HS-27A (cell line): ENCODE measurements at places on chromosomes 13 and 19.
A peak's percentile ranks its signal among the peaks of the same experiment; 100 is the strongest.

- DNase-seq = no peak
Measured at GRCh38 chr19:41999071-41999877, 5.2 kb upstream of the ATP1A3 start.

DNA sequence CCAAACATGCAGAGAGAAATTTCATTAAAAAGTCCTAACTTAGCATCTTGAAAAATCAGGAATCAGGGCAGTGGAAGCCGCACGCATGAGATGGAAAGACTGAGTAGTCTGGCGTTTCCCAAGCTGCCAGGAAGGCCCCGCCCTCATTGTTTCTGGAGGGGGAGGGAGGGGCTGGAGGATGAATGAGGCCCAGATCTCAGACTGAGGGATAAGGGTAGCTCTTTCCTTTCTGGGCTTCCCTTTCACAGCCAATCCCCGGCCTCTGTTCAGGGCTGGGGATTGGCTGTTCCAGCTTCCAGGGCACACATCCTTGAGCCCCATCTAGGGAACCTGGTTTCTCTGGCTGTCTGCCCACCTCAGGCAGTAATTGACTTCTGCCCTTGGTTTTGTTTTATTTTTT is 7.3 kb downstream of the C19orf53 start:
- no peak for DNase-seq

- DNase-seq = no peak
Measured at GRCh38 chr19:2289714-2290435, 7.9 kb upstream of the PEAK3 start.

DNA sequence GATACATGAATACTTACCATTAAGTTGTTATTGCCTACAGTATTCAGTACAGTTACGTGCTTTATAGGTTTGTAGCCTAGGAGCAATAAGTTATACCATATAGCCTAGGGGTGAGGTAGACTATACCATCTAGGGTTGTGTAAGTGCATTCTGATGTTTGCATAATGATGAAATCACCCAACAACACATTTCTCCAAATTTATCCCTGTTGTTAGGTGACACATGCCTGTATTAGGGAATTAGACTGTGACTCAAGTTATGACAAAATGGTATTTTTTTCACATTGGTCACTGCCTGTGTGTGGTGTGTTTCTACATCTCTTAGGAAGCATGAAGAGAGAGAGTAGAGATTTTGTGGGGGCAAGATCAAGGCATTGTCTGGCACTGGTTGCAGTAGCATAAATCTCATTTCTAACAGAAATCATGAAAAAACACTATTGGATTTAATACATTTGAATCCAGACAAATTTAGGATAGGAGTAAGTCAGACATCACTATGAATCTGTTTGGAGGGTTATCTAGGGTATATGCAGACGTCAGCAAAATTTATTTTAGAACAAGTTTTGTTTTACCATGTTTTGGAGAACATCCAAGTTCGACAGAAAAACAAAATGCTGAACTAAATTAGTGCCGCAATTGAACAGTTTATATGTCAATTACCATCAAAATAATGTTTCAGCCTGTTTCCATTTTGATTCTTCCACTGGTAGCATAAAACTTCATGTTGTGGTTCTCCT is 332.1 kb downstream of the LMO7 start:
- DNase-seq = no peak

DNA sequence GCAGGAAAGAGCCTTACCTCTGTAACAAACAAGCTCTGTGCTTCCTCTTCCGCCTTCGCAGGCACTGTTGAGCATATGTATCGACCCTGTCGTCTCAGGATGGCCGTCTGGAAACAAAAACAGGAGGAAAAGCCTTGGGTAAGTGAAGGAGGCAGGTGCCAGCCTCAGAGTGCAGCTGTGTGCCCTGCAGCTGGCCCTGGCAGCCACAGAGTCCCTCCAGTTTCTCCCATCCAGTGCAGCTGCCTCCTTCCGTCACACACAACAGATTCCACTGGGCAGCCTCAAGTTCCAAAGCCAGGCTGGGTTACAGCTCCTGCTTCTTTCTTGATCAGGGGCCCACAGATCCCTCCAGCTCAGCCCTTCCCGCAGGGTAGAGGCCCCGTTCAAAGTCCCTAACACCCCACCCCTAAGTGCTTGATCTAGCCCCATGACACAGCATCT is 47.7 kb downstream of the DOCK9 start:
- no peak for DNase-seq

DNA sequence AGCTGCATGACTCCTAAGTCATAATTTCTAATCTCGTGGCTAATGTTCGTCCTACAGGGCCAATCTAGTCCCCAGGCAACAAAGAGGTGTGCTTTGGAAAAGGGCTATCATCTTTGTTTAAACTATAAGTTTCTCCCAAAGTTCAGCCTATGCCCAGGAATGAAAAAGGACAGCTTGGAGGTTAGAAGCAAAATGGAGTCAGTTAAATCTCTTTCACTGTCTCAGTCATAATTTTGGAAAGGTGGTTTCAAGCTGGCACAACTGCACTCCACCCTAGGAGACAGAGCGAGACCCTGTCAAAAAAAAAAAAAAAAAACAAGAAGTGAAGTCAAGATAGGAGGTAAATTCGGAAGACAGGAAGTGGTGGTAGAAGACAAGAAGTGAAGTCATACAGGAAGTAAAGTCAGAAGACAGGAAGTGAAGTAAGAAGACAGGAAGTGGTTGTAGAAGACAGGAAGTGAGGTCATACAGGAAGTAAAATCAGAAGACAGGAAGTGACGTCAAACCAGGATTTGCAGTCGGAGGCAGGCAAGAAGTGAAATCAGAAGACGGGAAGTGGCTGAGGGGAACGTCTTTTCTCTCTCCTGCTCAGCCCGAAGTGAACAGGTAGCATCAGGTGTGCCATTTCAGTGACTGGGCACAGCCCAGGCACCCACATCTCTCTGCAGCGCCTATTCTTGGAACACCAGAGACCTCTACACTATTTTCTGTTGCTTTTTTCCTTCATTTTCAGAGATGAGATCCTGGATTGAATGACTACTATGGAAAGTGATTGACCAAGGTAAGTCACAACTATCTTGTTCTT is 32.2 kb downstream of the GP6 start:
- no peak for DNase-seq

- DNase-seq = no peak
Measured at GRCh38 chr19:11331502-11331901, 8.0 kb downstream of the RAB3D start.

DNA sequence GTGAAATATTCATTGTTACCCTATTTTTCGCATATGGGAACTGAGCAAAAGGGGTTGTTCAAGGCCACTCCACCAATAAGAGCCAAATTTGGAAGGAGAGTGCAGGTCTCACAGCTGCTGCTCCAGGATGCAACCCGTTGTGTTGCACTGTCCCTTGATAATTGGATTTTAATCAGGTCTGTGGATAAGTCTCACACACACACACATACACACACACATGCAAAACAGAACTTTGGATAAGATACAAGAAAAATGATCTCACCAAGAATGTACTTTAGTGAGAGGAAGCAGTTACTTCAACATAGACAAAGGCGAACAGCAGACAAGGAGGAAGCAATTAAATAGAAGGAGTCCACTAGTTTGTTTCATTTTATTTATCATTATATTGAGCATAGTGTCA is 127.3 kb upstream of the EDNRB start:
- no peak for DNase-seq

DNA sequence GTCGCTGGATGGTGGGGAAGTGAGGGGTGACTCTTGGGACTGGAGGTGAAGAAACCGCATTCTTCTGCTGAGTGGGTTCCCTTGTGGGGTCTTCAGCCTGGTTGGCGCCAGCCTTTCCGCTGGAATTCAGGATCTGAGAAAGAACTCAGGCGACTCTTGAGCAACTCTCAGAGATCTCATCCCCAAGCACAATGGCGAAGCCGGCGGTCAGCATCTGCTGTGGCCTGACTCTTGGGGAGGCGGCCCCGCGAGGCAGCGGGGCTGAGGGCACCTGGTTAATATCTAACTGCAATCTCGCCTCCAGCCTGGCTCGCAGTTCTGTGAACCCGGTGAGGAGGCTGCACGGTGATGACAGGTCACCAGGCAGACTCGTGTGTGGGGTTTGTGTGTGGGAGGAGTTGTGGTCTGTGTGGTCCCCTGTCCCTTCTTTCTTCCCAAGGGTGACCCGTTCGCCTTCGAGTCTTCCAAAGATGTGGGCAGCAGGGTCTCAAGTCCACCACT is 883 bp downstream of the ZNF441 start:
- no peak for DNase-seq

- no peak for DNase-seq
Measured at GRCh38 chr13:30720172-30720869, 15.0 kb upstream of the ALOX5AP start.

DNA sequence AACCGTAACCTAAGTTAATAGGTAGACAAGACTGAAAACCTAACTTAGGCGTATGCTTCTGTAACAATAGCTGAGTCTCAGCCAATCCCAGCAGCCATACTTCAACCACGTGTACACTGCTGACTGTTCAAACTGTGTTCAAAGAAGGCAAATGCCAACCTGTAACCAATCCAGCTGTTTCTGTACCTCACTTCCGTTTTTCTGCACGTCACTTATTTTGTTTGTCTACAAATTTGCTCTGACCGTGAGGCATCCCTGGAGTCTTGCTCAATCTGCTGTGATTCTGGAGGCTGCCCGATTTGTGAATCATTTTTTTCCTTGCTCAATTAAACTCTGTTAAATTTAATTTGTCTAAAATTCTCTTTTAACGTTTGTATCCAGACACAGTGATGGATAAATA is 59.2 kb downstream of the EDNRB start:
- no peak for DNase-seq

DNA sequence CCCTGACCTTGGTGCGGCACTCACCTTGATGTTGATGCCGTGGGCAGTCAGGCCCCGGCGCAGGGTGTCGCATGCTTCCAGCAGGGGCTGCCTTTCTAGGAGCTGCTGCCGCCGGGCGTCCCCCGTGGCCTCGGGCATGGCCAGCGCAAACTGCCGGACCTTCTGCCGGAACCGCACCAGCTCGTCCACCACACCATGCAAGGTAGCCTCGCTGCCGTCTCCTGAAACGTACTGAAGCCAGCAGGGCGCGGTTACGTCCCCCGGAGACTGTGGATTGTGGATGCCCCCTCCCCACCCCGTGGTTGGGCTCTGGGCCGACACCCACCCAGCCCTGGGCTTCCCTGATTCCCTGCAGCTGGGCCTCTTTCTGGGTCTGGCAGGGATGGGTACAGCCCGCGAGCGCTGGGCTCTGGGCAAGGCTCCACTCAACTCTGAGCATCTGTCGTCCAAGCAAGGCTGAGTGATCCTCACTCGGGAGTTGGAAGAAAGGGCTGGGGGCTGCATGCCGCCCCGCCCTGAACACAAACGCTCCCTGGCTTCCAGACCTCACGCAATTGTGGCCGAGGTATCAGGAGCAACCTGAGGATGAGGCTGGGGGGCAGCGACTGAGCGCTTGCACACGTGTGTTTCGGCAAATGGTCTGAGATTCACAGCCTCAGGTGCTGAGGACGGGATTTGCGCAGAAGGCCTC is 27.1 kb downstream of the NAXD start:
- no peak for DNase-seq

DNA sequence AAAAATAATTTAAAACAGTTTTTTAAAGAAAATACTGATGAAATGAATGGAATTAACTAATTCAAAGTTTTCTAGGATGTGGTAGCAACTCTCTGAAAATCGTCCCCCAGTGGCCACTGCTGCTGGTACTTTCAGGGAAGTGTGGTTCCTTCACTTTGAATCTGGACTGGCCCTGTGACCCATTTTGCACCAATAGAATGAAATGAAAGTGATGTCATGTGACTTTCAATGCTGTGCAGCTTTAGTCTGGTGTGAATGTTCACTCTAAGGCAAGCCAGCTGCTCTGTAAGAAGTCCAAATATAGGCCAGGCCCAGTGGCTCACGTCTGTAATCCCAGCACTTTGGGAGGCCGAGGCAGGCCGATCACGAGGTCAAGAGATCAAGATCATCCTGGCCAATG is 26.4 kb upstream of the HNRNPA1L2 start:
- no peak for DNase-seq

GRCh38 chr13:100755891-100756290 is 81.3 kb upstream of the TMTC4 start:
- no peak for DNase-seq

- no peak for DNase-seq
Measured at GRCh38 chr13:101916108-101916774, 463.8 kb downstream of the ITGBL1 start.

- no peak for DNase-seq
Measured at GRCh38 chr19:55389386-55390317, 3.9 kb downstream of the RPL28 start.

DNA sequence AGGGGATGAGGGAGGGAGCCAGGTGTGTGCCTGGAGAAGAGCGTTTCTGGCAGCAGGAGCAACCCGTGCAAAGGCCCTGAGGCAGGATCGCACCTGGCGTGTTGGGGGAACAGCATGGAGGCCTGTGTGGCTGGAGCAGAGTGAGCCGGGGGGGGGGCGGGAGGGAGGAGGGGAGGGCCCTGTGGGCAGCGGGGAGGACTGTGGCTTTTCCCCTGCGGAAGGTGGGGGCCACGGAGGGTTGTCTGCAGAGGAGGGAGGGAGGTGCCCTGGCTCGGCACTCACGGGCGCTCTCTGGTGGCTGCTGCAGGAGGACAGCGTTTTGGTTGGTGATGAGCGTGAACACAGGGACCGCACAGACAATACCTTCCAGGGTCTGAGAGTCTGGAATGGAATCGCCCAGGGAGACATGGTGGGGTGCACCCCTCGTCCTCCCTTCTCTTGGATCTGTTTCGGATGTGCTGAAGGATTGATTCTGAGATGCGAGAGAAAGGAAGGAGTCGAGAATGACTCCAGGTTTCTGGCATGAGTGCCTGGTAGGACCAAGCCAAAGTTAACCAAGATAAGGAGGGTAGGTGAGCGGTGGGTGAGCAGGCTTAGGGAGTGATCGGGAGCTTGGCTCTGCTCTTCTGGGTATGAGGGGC is 6.5 kb downstream of the RAB11B start:
- DNase-seq = no peak

DNA sequence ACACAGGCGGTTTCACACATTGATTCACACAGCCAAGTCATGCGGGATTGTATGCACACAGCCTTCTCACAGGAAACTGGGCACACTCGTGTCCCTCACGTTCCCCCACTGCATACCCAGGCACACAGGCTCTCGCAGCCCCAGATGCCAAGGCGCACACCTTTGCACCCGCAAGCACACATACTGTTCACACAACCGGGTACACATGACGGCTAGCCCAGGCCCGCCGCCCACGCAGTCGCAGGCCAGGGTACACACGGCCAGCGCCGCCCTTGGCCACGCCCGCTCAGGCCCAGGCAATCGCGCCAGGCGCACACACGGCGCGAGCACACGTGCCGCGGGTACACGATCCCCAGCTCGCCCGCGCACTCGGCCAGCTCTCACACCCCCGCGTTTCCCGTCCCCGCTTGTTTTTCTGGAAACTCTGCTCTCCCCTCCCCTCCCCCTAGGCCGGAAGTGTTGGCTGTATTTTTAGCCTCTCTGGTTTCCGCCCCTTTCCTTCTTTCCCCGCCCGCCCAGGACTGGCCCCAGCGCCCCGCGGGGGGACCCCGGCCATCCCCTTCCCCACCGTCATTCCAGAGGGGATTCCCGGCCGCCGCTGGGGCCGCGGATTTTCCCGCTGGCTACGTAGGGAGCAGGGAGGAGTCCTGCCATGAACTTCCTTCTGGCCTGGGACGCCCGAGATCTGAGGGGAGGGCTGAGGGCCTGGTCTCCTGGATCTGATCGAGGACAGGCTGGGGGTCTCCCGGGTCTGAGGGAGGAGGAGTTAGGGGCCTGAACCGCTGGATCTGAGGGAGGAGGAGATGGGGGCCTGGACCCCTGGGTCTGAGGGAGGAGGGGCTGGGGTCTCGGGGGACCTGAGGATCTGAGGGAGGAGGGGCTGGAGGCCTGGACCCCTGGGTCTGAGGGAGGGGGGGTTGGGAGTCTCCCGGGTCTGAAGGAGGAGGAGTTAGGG is 4.0 kb upstream of the ZFP36 start:
- DNase-seq = peak; percentile 83

GRCh38 chr13:33956346-33956745 is 138.4 kb downstream of the RFC3 start:
- DNase-seq = no peak
